ENCODE measurements at places on chromosomes 11 and 22. TPM values are rescaled to one million over a fixed set of nuclear protein-coding genes. Genes with fewer than 3 reads are reported as not detected.

SBF1 gene
- total RNA-seq, result 69.6 TPM

FXYD6 gene
- 8.1 TPM for total RNA-seq

GTF2H1 gene
- total RNA-seq, result 41.5 TPM

DNA sequence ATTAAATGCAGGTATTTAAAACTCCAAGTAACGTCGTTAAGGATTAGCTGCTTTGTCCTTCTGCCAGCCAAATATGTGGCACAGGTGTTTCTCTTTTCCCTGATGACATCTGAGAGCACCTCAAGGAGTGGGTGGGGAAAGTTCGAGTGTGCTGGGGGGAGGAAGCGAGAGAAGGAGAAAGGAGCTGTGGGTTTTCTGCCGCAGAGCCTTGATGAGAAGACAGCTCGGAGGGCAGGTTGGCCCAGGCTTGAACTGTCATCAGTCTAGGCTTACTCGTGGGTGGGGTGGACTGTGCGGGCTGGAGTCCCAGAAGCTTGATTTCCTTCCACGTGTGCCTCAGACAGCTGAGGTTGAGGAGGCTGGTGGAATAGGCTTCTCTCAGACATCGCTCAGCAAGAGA lies 15.2 kb upstream of the SORL1-AS1 start:
- peak; percentile 22 for DNase-seq

- no peak for DNase-seq
These were observed 853 bp downstream of the HTATIP2 start for GRCh38 chr11:20364341-20364792.

- no peak for DNase-seq
These were observed 1.0 kb upstream of the FKBP2 start for GRCh38 chr11:64239662-64240434.

GRCh38 chr11:120400564-120401364 lies 64.6 kb downstream of the ARHGEF12 start:
- peak; percentile 98 for DNase-seq

DNA sequence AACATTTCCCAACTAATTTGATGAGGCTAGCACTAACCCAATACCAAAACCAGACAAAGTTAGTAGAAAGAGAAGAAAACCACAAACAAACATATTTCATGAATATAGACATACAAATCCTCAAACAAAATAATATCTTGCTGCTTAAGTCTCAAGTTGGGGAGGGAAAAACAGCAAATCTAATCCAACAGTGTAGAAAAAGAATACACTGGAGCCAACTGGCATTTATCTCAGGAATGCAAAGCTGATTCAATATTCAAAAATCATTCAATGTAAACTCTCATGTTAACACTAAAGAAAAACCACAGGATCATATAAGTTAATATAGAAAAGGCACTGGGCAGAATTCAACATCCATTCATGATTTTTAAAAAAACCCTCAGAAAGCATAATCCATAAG lies 18.2 kb downstream of the GNB1L start:
- DNase-seq, result no peak

DNA sequence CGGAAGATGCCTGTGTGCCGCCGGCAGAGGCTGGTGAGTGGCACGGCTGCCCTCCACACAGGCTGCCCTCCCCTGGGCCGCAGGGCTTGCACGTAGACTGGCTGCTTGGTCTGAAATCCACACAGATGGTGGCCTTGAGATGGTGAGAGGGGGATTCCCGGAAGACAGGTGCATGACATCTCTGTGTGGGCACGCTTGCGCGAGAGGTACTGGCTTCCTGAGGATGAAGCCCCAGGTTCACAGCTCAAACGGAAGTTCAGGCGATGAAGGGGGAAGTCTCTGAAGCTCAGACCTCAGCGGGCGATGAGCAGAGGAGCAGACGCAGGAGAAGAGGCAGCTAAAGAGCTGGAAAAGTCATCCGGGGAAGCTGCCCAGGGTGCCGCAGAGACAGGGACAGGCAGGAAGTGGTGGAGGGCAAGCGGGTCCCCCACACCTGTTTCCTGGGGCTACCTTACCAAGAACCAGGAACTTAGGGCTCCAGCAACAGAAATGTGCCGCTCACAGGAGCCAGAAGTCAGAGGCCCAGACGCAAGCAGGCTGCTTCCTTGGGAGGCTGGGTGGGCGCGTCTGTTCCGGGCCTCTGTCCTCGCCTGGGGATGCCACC lies 7.2 kb downstream of the CRELD2 start:
- DNase-seq, result no peak

DNA sequence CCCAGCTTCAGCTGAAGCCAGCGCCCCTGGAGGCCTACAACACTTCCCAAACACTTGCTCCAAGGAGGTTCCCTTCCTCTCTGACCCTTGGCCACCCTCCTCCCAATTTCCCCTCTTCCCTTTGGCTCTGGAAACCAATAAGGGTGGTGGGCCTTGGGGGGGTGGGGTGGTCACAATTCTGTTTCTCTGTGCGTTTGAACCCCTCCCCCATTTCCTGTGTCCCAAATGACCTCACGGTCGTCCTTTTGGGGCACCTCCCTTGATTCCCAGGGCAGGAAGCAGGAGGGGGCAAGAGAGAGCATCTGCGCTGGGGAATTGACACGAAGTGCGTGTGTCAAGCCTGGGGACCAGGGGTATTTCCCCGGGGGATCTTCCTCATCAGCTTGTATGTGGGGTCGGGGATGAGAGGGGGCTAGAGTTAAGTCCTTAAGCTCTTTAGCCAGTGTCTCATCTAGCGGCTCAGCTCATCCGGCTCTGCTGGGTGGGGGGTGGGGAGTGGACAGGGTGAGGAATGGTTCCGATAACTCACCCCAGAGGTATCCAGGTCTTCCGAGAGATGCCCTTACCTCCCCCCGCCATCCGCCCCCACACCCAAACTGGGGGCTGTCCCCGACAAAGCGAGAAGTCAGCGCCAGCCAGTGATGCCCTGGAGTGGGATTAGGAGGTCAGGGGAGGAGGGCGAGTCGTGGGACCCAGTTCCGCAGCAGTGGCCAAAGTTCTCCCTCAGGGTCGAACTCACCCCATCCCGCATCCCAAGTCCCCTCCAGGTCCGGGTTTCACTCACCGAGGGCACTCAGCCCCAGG lies 587 bp downstream of the ESAM start:
- DNase-seq, result no peak

- peak; percentile 14 for DNase-seq
These were observed 6.8 kb downstream of the MALAT1 start for GRCh38 chr11:65505466-65506289.

- peak; percentile 58 for DNase-seq
These were observed 617 bp downstream of the CSKMT start for GRCh38 chr11:62665599-62666258.

DNA sequence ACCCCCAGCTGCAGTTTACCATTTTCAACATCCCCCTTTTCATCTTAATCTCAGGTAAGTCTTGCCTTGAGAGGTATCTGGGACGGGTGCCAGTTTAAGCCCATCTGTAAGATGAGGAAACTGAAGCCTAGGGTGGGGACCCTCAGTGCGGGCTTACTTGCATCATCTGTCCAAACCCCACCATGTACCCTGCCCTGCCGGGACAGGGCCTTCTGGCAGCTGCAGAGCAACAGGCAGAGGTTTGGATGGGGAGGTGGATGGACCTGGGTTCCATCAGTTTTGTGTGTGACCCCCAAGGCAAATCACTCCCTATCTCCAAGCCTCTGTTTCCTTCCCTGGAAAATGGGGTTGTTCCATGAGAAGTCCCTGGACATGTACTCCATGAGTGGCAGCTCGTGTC lies 67.5 kb downstream of the MN1 start:
- no peak for DNase-seq

- peak; percentile 39 for DNase-seq
These were observed 34.2 kb downstream of the DDX10 start for GRCh38 chr11:108698844-108699642.
